ENCODE measurements at places on chromosomes 7 and 10. TPM values are rescaled to one million over a fixed set of nuclear protein-coding genes. Genes with fewer than 3 reads are reported as not detected.

DNA sequence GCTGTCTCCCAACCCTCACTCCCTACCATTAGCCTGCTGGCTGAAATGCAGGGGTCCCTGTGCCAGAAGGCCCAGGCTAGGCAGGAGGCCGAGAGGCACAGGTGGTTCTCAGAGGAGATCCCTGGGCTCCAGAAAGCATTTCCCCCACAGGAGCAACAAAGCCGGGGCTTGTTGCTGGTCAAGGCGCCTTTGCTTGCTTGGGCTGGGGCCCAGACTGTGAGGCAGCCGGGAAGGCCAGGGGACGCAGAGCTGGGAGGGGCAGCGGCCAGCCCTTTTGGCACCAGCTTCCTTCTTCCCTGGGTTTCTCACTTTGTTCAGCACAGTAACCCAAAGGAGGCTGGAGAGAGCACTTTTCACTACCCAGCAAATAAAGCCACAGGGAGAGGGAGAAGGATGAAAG, 48.6 kb downstream of the FBXW4 start:
- no peak for DNase-seq

DNA sequence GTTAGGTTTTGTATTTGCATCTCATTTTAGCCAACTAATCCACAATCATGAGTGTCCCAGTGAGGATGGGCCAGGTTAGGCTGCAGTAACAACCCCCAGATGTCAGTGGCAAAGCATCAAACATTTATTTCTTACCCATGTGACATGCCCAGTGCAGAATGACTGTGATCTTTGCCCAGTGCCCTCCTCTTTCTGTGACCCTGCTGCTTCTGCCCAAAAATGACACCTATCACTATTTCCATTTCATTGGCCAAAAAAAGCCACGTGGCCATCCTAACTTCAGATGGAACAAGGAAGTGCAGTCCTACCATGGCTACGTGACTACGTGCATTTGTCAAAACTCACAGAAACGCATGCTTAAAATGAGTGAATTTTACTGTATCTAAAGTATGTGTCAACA, 109.2 kb upstream of the PRR15 start:
- DNase-seq: no peak

- no peak for DNase-seq
Observed at GRCh38 chr7:71132127-71132376, at the start of gene GALNT17. GALNT17 (plus strand) TSS chr7:71132144.

DNA sequence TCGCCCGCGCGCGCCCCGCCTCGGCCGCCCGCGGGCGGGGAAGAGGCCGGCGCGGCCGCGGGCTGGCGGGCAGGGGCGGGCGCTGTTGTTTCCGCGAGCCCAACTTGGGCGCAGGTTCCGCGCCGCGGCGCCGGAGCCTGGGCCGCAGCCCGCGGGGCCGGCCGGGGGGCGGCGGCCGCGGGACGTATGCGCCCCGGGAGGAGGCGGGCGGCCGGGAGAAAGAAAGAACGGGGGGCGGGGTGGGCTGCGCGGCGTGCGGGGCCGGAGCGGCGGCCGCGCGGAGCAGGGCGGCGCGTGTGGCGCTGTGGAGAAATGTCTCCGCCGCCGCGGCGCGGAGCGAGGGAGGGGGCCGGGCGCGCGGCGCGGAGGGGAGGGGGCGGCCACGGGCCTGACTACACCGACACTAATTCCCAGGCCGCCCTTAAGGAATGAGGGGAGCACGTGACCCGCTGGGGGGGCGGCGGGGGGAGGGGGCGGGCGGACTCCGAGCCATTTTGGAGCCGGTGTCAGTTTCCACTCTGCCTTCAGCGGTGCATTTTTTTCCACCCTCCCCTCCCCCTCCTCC, at the start of gene BMI1:
Gene BMI1 (plus strand): TSS at position 509 of the 565 bp plus-strand sequence. CDS start 5,351 bp downstream, outside the sequence.
- no peak for DNase-seq

DNA sequence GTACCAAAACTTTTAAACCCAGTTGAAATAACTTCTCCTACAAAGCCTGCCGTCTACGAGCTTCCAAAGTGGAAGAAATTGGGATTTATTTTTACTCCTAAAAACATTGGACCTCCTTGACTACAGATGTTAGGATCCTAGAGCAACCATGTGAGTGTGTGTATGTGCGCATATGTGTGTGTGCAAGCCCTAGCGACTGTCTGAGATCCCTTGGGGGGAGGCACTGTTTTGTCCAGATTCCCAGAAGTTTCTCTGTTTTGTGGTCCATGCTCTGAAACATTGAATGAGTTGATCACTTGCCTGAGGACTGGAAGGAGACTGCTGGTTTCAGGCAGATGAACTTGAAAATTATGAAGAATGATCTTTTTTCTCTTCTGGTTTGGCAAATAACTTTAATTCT, 312.3 kb upstream of the ZNF32 start:
- DNase-seq: no peak

DNA sequence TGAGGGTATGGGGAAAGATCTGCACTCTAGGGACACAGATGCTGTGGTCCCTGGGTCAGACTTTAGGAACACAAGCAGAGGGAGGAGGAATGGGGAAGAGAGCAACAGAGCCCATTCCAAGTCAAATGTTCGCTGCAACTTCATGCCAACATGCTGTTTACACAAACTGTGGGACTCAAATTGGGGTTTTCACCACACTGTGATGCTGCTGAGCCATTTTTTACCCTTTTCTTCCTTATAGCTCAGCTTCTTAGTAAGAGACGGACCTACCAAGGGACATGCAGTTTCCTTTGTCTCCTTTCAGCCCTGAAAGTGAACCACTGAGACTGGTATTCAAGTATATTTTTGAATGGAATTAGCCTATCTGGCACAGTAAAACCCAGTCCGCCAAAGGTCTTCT, 64.3 kb upstream of the AGK start:
- no peak for DNase-seq

DNA sequence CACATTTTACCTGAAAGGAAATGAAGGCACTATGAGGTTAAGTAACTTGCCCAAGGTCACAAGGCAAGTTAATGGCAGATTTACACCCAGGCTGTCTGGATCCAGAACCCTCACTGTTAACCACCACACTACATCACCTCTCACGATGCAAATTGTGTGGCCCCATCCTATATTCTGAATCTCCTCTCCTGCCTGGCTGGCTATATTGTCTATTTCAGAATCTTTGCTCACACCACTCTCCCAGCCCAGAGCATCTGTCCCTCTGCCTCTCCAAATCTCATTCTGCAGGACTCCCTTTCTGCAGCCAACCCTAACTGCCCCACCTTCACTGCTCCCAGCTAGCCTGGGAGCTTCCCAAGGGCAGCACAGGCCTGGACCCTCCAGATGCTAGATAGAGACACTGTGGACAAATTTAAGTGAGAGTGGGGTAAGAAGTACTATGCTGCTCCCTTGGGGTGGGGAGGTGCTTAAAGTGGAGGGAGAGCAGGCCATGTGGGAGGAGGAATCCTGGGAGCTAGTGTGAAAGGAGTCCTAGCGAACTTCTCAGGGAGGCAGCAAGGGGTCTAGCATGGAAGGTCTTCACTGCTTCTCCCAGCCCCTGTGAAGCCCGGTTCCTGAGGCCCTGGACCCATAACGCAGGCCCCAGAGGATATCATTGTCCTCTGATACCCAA, 786 bp downstream of the CUEDC2 start:
- no peak for DNase-seq

- DNase-seq: no peak
Observed at GRCh38 chr7:157615101-157615817, 278.5 kb downstream of the DNAJB6 start.

- DNase-seq: no peak
Observed at GRCh38 chr7:71705217-71705616, 573.3 kb downstream of the GALNT17 start.

DNA sequence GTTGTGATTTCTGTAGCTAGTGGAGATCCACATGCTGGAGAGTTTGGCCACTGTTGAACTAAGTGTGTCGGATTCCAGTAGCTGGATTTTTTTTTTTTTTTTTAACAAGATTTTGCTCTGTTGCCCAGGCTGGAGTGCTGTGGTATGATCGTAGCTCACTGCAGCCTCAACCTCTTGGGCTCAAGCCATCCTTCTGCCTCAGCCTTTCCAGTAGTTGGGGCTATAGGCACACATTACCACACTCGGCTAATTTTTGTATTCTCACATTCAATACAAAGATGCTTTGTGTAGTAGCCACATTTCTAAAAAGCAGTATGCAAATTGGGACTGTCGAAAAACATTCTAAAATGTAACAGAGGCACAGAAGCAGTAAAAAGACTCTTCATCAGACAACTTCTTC, 63.5 kb downstream of the RABGEF1 start:
- no peak for DNase-seq

DNA sequence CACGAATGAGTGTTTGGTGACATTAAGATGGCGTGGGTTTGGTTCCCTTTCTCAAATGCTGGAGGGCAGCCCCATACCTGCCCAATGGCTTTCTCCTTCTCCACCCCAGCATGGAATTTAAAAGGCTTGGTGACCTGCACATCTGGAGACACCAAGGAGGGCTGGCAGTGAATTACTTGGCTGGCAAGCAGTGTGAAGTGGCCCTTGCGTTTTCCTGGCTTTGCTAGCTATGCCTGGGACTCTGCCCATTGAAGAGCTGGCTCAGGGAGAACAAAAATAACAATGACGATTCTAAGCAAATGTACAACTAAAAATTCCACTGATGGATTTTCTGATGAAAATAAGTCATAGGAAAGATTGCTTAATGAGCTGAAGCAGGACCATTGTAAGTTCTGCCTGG, 203.7 kb downstream of the CYP26A1 start:
- no peak for DNase-seq

DNA sequence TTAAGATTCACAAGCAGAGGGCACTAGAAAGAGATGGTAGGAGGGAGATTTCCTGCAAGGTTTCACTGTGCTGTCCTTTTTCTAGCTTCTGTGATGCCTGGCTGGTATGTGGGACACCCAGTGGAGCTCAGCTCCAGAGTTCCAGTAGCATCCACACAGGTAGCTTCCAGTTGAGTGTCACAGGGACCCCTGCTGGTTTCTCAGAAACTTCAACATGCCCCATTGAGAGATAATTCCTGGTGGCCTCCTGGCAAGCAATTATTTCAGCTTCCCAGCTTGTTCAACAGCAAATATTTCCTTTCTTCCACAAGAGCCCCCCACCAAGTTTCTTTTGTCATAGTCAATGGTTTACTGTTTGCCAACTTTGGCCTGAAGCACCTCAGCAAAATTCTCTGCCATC, 858.7 kb downstream of the REEP3 start:
- DNase-seq: no peak

GRCh38 chr7:81499262-81500116, 270.4 kb downstream of the HGF start:
- peak; percentile 60 for DNase-seq

ACTL6B gene
- polyA plus RNA-seq: not detected

PARD3 gene
- 17.7 TPM for polyA plus RNA-seq

TSPAN13 gene
- 12.6 TPM for polyA plus RNA-seq

AS3MT gene
- 3.0 TPM for polyA plus RNA-seq

MRPS33 gene
- 30.6 TPM for polyA plus RNA-seq

ODAD2 gene
- 3.9 TPM for polyA plus RNA-seq

GRM3 gene
- not detected for polyA plus RNA-seq

GCK gene
- 0.40 TPM for polyA plus RNA-seq

PRLHR gene
- polyA plus RNA-seq: not detected
